ENCODE measurements at places on chromosomes 3 and 15. TPM values are rescaled to one million over a fixed set of nuclear protein-coding genes. Genes with fewer than 3 reads are reported as not detected.

Gene GPR160
- 22.7 TPM for polyA plus RNA-seq

Gene ZNF620
- 3.0 TPM for polyA plus RNA-seq

Gene IL5RA
- polyA plus RNA-seq = 1.1 TPM

Gene ITIH1
- 0.35 TPM for polyA plus RNA-seq

Gene STOML1
- polyA plus RNA-seq = 35.4 TPM

Gene ARHGEF26
- polyA plus RNA-seq = 22.1 TPM

Gene TASOR
- 20.1 TPM for polyA plus RNA-seq

Gene NTRK3
- 2.7 TPM for polyA plus RNA-seq

Gene PLCH1
- polyA plus RNA-seq = 4.1 TPM

Gene ACSBG1
- polyA plus RNA-seq = 1.5 TPM

Gene NOX5
- polyA plus RNA-seq = 0.03 TPM

Gene CLDN16
- polyA plus RNA-seq = 0.16 TPM

Gene TRIM59
- polyA plus RNA-seq = 2.1 TPM

Gene FAM43A
- 8.4 TPM for polyA plus RNA-seq

Gene PLSCR5
- polyA plus RNA-seq = not detected

Gene B3GALNT1
- 4.6 TPM for polyA plus RNA-seq

Gene UROC1
- polyA plus RNA-seq = 0.08 TPM

Gene UBL7
- 42.6 TPM for polyA plus RNA-seq

Gene EFCC1
- polyA plus RNA-seq = 3.2 TPM

Gene OR4M2
- polyA plus RNA-seq = not detected

Gene SAMMSON
- polyA plus RNA-seq = not detected

Gene IL16
- 21.1 TPM for polyA plus RNA-seq

Gene BSN
- 0.26 TPM for polyA plus RNA-seq

Gene PLSCR2
- 0.33 TPM for polyA plus RNA-seq

Gene QTRT2
- polyA plus RNA-seq = 11.5 TPM

Gene SI
- polyA plus RNA-seq = not detected

Gene EXD1
- 0.05 TPM for polyA plus RNA-seq

Gene LCTL
- polyA plus RNA-seq = not detected

Gene C3orf80
- polyA plus RNA-seq = 0.23 TPM

Gene GHSR
- 0.07 TPM for polyA plus RNA-seq

Gene IGSF10
- polyA plus RNA-seq = 6.8 TPM

Gene RNF13
- 56.2 TPM for polyA plus RNA-seq
